Bone marrow (tissue), 2 donors: ENCODE measurements at places on chromosomes 5 and 9.

DNA sequence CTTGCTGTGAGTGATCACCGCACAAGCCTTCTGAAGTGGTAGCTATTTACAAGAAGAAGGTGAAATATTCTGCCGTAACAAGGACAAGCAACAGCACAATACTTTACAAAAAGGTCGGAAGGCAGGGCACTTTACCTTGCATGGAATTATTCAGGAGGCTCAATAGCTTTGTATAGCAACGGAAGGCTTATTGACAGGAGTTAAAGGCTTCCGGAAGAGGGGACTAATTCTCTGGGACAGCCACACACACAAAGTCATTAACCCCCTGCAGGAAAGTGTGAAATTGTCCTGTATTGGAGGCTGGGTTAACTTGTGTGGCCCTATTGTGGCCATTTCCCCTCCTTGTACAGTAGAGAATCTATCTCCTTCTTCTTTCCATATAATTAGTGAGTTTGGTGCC lies 199.3 kb upstream of the SEMA6A start:
- no peak for DNase-seq

DNA sequence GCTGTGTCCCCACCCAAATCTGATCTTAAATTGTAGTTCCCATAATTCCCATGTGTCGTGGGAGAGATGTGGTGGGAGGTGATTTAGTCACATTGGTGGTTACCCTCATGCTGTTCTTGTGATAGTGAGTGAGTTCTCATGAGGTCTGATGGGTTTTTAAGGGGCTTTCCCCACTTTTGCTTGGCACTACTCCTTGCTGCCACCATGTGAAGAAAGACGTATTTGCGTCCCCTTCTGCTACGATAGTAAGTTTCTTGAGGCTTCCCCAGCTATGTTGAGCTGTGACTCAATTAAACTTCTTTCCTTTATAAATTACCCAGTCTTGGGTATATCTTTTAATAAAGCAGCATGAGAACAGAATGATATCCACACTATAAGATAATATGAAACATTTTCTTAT lies 1023.4 kb downstream of the TLE4 start:
- no peak for DNase-seq

DNA sequence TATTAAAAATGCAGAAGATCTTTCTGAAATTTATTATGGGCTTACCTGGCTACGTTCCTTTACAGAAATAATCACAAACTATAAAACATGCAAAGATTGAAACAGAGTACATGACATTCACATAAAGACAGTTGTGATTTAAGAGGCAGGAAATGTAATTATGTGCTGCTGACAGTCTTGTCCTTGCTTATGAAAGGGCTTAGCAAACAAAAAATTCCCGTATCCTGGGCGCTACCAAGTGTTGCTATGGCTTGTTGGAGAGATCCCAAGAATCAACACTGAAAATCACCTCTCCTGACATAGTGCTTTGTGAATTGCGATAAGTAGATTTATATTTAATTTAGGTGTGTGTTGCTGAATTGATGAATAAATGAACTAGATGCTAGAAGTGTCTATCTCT lies 352.5 kb upstream of the C9orf72 start:
- no peak for DNase-seq

GRCh38 chr9:78035383-78035993 lies 3.9 kb upstream of the GNAQ start:
- peak; percentile 88 for DNase-seq

- DNase-seq: no peak
These were observed 203.7 kb downstream of the GLIS3 start for GRCh38 chr9:4096121-4096520.

- no peak for DNase-seq
These were observed 45.7 kb upstream of the SMAD5 start for GRCh38 chr5:136086783-136087566.

DNA sequence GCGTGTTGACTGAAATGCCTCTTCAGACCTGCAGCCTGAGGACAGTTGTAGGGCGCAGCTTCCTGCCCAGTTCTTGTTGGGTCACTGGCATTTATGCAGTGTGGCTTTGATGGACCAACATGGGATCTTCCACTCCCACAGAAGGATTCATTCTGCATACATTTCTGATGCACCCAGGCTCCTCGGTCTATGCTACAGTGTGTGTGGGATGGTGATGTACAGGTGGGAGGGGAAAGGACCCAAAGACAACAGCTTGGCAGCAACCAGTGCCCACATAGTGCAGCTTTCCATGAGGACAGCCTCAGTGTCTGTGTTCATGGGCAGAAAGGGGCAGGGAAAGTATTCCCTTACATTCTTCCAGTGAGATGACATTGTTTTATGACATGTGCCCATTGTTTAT lies 237.9 kb downstream of the ARHGEF28 start:
- DNase-seq: no peak

- DNase-seq: no peak
These were observed 100.4 kb upstream of the SAP30L start for GRCh38 chr5:154345255-154345952.

GRCh38 chr5:141492168-141492885 lies 3.4 kb downstream of the PCDHGC5 start:
- no peak for DNase-seq

DNA sequence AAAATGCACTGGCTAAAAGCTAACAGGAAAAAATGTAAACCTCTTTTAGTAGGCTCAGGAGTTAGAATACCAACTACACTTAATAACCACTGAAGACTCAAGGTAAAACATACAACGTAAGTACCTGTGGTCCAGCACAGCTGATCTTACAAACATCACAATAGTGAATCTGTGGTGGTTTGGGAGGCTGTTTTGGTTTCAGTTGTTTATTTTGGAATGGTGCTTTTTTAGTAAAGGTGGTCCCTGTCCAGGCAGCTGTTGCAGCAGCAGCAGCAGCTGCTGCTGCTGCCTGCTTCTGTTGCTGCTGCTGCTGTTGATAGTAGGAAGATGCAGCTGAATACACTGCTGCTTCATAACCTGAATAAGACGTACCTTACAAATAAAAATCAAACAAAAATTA lies 37.9 kb downstream of the ZFR start:
- DNase-seq: no peak

GRCh38 chr5:170496662-170497028 lies 7.2 kb upstream of the KCNIP1 start:
- DNase-seq: no peak

- DNase-seq: no peak
These were observed 160.2 kb downstream of the FAM170A start for GRCh38 chr5:119789406-119790117.

- DNase-seq: no peak
These were observed 674 bp downstream of the C5orf15 start for GRCh38 chr5:133967698-133968203.

DNA sequence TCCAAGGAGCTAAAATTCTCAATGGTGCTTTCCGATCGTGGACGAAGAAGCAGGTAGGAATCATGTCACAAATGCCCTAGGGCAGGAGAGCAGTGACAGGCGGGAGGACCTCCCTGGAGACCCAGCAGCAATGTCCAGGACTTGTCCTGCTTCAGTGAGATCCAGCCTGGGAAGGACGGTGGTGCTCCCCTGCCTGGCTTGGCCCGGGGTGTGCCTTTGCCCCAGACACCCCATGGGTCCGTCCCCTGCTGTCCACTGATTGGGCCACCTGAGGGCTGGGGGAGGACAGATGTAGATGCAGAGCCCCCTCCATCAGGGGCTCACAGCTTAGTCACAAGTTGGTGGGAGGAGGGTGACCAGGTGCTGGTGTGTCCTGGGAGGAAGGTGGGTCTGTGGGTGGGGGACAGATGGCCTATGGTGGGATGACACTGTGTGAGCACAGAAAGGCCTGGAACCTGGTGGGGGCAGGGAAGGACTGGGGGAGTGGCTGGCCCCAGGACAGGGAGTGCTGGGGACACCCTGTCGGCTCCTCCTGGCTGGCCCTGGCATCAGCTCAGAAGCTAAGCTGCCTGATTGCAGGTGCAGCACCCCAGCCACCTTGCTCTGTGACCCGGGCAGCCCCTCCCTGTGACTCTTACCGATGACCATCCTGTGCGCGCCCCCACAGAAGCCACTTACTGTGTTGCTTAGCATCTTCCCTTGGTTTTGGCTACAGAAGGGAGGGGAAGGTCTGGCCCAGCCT lies 82.0 kb downstream of the PHF2 start:
- no peak for DNase-seq

GRCh38 chr9:19481121-19481870 lies 72.5 kb downstream of the ACER2 start:
- no peak for DNase-seq

- no peak for DNase-seq
These were observed 173.6 kb downstream of the ISL1 start for GRCh38 chr5:51556833-51557232.

DNA sequence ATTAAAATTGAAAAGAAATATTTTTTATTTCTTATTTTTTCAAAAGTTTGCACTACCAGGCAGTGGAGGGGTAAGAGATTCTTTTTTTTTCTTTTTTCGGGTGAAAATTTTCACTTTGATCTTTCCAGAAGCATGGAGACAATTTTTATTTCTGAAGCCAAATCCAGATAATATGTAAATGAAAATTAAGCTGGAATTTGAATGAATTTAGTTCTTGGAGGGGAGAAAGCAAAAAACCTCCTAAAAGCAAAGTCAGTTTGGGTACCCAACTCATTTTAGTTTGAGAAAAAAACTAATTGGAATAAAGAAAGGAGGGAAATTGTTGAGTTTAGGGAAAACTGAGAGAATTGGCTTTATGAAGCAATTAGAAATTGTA lies 872 bp downstream of the ZNF618 start:
- no peak for DNase-seq

- DNase-seq: no peak
These were observed 193.2 kb downstream of the MAPKAP1 start for GRCh38 chr9:125513668-125514413.

DNA sequence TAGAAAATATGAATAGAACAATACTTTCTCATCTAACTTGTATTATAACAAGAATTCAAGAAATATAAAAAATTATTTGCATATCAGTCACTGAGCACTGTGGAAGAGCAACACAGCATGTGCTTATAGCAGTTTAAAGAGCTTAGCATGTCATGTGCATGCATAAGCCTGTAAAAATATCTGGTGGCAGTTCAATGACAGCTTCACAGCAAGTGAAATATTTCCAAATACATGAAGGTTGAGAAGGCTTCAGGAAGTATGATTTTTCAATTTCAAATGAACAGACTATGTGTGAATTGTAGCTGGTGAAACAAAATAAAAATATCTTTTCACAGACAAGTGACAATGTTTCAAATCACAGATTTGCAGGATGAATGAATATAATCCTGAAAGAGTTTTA lies 128.5 kb downstream of the PRDM9 start:
- no peak for DNase-seq

DNA sequence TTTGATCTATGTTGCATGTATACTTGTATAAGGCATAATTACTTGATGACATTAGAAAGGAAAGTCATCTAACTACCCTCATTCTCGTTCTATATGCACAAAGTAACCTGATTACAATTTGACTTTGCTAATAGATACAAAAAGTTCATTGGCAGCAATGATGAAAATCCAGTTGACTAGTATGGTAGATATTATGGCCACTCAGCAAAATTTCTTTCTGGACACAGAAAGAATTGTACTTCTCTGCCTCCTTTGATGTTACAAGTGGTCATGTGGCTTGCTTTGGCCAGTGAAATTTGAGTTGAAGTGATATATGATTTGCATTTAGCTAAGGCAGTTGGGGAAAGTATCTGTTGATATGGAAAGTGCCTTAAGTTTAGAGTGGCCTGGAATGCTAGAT lies 723.7 kb upstream of the ARRDC3 start:
- DNase-seq: no peak

DNA sequence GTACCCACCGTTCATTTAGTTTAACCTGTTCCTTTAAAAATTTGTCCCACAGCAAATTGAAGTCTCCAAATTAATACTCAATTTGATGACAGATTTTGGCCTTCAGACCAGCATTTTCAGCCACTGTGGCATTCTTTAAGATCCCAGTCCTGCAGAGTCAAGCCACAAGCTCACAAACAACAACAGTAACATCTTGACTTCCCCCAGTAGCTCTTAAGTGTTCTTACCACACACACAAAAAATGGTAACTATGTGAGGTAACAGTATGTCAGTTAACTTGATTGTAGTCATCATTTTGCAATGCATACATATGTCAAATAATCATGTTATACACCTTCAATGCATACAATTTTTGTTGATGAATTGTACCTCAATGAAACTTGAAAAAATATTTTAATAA lies 247.9 kb downstream of the LURAP1L start:
- no peak for DNase-seq

DNA sequence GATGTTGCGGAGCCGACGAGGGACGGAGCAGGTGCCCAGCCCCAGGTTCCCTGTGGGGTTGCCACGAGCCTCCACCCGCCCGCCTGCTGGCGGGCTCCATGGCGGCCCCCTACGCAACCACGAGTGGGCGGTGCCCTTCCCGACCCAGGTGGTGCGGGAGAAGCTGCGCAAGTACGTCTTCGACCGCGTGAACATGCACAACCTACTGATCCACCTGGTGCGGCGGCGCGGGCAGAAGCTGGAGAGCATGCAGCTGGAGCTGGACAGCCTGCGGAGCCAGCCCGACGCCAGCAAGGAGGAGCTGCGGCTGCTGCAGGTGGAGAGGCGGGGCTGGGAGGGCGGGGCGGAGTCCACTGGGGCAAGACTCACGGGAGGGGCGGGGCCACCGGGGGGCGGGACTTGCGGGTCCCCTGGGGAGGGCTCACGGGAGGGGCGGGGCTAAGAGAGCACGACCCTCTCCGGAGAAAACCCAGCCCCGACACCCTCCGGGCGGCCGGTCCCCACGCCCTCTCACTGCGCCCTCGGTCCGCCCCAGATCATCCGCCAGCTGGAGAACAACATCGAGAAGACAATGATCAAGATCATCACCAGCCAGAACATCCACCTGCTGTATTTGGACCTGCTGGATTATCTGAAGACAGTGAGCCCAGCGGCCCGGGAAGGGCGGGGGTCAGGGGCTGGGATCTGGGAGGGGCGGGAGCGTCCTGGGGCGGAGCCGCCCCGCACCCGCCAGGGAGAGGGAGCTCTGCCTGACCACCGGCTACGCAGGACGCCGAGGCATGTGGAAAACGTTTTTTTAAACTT lies 3.9 kb downstream of the CCDC183 start:
- no peak for DNase-seq

GRCh38 chr9:32395510-32396216 lies 11.2 kb downstream of the ACO1 start:
- no peak for DNase-seq
